Stimulated activated CD4-positive, alpha-beta T cell treated with anti-CD3 and anti-CD28 coated beads, TNF-alpha, amount 100 ng/mL, for 24 hours (primary cell): ENCODE measurements at places on chromosomes 7 and 10.

- no peak for DNase-seq
Measured at GRCh38 chr7:100726996-100727761, 6.2 kb upstream of the ZAN start.

DNA sequence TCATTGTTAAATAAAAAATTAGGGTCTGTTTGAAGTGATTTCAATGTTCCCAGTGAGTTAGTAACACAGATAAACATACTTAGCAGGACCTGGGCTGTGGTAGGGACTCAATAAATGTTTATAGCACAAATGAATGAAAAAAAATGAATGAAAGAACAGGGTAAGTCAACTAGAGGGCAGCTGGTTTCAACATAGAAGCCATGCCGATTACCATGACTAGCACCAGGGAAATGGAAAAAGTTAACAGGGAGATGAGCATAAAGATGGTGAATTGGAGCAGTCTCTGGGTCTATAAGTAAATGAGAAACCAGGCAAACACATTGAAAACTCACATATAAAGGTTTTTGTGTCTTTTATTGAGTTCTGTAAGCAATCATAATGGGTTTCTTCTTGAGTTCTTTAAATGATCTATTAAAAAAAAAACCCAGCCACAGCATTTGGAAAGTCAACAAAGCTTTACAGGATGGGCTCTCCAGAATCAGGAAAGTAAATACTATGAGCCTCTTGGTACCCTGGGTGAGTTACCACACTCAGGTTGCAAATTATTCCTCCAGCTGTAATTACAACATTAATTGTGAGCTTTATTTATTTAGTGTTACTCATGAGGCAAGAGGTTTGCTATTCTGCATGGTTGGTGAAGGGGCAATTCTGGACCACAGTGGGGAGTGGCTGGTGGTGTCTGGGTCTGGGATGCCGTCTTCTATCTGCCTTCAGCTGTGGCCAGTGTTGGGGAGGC, 46.1 kb upstream of the MTPN start:
- no peak for DNase-seq

- no peak for DNase-seq
Measured at GRCh38 chr7:95473276-95473985, 12.3 kb upstream of the ASB4 start.

- no peak for DNase-seq
Measured at GRCh38 chr7:132149436-132150304, 426.6 kb downstream of the PLXNA4 start.

DNA sequence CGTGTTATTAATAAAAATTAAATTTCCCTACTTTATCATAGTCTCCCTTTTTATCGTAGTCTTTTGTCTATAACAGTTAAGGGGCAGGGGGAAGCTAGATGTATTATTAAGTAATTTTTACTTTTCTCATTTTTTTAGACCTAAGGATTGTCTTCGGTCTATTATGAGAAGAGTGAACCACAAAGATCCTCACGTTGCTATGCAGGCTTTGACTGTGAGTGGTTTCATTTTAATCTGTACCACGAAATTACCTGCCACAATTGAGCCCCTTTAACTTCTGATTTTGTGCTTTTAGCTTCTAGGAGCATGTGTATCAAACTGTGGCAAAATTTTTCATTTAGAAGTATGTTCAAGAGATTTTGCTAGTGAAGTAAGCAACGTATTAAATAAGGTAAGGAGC, 40.6 kb downstream of the STAM start:
- DNase-seq = no peak

GRCh38 chr10:111139567-111139966, 62.7 kb downstream of the ADRA2A start:
- no peak for DNase-seq

DNA sequence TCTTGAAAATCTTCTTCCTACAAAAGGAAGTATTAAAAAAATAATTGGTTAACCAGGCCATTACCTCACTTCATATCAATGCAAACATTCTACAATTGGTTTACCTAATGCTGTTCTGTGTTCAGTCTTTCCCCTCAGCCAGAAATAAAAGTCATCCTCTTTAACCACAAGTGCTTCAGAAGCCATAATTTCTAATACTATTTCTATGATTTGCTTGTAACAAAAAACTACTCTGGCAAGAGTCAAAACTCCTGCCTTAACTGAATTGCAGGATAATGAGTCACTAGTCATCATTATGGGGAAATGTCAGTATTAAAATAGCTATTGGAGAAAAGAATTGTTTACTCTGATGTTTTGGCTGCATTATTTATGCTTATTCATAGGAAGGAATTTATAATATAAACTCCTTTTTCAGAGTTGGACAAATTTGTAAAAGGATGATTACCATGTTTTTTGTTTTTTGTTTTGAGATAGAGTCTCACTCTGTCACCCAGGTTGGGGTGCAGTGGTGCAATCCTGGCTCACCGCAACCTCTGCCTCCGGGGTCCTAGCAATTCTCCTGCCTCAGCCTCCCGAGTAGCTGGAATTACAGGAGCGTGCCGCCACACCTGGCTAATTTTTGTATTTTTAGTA, 55.5 kb upstream of the ODAD2 start:
- no peak for DNase-seq

DNA sequence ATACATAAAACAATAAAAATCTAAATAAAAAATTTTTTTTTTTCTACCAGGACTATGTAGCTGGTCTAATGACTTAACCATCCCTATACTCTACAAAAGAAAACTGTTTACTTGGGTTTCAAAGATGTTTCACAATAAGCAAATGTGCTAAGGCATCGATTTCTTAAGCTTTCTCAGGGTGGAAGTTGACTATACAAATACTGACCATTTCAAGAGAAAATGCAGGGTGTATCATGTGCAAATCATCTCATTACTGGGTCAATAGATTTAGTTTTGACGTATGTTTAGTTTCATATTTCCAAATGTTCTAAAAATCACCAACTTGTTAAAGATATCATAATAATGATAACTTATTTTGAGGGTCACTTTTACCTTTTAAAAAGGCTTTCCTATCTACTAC, 7.5 kb downstream of the NRP1 start:
- no peak for DNase-seq

- no peak for DNase-seq
Measured at GRCh38 chr7:135190703-135191102, 20.2 kb upstream of the CYREN start.
